ENCODE measurements at places on chromosomes 5 and 9. TPM values are rescaled to one million over a fixed set of nuclear protein-coding genes. Genes with fewer than 3 reads are reported as not detected.

DNA sequence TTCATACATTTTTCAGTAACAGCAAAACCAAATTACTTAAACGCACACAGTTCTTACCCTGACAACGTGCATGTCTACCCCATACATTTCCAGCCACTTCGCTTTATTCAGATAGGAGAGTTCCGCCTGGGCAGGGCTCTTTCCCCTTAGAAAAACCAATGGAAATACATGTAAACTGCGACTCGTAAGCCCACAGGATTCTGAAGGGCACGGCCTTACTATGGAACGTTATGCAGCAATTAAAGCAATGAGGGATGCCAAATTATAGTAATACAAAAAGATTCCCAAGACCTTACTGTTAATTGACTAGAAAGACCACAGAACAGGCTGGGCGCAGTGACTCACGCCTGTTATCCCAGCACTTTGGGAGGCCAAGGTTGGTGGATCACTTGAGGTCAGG is 64.5 kb downstream of the EPB41L4B start:
- no peak for DNase-seq

DNA sequence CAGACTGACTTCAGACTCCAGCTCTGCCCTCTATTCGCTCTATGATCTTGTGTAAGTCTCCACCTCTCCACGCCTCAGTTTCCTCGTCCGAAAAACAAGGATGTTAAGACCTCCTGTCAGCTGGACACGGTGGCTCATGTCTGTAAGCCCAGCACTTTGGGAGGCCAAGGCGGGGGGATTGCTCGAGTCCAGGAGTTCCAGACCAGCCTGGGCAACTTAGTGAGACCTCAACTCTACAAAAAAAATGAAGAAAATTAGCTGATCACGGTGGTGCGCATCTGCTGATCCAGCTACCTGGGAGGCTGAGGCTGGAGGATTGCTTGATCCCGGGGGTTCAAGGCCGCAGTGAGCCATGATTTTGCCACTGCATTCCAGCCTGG is 36.6 kb upstream of the GABRP start:
- DNase-seq: no peak

DNA sequence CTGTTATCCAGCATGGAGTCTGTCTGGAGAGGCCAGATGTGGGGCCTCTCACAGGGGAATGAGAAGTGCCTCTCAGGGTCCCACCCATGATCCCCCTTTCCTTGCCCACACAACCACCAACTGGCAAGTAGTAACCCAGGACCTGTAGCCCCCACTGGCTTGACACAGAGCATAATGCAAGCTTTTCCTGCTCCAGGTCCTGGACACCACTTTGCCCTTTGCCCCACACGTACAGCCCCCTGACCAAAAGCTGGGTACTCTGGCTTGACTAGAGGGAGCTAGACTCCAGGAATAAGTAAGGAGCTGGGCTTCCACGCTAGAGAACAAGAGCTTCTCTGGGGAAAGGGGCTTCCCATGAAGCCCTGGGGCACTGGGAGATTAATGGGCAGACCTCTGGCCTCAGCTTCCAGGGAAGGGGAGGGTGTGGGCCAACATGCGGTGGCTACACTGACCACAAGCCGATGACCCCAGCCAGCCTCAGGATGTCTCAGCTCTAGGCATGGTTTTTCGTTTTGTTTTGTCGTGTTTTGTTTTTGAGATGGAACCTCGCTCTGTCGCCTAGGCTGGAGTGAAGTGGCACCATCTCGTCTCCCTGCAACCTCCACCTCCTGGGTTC is 109.5 kb downstream of the C9orf50 start:
- DNase-seq: no peak

Gene PRR7
- 2.6 TPM for total RNA-seq

Gene FER
- 5.8 TPM for total RNA-seq

- peak; percentile 58 for DNase-seq
Observed at GRCh38 chr9:33166231-33167083, 679 bp downstream of the B4GALT1 start.

DNA sequence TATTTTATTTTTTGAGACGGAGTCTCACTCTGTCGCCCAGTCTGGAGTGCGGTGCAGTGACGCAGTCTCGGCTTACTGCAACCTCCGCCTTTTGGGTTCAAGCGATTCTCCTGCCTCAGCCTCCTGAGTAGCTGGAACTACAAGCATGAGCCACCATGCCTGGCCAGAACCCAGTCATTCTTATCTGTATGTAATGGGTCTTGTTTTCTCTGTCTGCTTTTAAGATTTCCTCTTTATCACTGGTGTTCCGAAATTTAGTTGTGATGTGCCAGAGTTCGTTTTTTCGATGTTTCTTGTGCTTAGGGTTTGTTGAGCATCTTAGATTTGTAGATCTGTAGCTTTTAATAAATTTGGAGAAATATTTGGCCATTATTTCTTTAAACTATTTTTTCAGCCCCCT is 19.2 kb downstream of the SLC25A25 start:
- DNase-seq: no peak

Gene ITGA2
- 0.36 TPM for total RNA-seq

- peak; percentile 15 for DNase-seq
Observed at GRCh38 chr9:69999315-69999714, 44.3 kb upstream of the MAMDC2 start.

GRCh38 chr5:10331341-10331796 is 22.1 kb upstream of the MARCHF6 start:
- DNase-seq: peak; percentile 68

Gene JAKMIP2
- not detected for total RNA-seq

DNA sequence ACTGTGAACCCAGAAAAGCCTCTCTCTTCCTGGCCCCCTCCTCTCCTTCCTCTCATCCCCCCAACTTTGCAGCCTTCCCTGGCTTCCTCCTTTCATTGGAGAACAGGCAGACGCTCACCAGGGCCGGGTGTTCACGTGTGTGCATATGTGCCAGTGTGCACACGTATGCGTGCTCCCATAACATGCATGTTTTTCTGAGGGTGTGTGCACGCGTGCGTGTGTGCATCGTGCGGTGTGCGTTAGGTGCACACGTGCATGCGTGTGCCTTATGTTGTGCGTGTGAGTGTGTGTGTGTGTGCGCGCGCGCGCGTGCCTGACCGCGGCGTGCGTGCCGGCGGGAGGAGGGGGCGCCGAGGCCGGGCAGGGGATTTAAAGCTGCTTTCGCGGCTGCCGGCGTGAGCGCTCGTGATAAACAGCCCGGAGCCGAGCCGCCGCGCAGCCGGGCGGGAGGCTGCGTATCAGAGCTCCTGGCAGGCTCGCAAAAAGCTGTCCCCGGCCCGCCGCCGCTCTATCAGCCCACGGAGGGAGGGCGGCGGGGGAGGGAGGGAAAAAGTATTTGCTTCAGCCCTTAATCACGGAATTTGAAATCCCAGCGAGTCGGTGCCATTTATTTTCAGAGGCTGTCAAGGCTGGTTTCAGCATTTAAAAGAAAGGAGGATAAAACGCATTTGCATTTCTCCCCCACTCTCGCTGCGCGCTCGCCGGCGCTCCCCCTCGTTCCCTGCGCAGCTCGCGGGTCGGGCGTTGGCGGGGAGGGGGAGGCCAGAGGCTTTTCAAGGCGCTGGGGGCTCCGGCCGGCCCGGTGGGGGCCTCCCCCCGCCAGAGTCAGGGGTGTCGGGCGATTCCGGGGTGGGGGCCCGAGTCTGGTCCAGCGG is 183.9 kb downstream of the C9orf50 start:
- DNase-seq: peak; percentile 75

Gene GPR151
- total RNA-seq: not detected

All from psoas muscle (tissue), 8 donors.